ENCODE measurements at places on chromosomes 7 and 10.

GRCh38 chr10:3754727-3755439 lies 30.1 kb downstream of the KLF6 start:
- no peak for DNase-seq

DNA sequence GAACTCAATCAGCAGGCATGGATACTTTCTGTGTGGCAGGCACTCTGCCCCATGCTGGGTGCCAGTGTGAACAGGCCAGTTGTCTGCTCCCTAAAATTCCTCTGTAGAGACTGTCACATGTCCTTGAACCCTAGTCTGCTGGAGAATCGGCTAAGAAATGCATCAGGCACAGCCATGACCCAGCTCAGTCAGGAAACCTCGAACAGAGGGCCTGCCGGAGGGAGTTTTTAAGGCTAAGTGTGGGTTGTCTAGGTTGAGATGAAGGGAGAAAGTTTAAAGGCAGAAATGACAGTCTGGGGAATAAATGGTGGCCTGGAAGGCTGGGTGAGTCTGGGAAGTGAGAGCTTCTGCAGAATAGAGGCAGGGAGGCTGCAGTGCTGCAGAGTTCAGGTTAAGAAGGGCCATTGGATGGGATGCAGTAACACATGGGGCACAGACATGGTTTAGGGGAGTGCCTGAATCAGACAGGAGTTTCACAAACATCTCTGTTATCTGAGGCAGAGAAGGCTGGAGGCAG lies 45.3 kb downstream of the WDFY4 start:
- DNase-seq = no peak

DNA sequence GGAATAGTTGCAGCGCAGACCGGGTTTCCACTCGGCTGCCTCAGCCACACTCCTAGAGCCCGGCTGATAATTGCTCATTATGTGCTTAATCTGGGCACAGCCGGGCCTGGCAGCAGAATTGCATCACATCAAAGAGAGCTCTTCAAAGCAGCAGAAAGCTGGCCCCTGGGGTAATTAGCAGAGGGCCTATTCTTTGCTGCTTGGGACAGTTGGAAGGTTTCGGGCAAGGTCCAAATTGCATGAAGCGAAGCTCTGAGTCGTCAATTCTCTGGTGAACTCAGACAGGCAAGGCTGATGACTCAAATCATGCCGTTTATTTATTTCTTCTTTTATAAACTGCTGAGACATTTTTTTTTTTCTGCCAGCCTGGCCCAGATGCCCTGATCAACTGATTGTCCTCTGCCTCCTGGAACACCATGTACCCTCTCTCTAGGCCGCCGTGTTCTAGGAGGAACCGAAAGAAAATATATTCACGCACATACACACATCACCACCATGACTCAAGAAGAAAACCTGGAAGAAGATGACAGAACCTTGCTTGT lies 242.2 kb downstream of the RAB11FIP2 start:
- DNase-seq = no peak

GRCh38 chr7:155724327-155725005 lies 80.0 kb downstream of the RBM33 start:
- no peak for DNase-seq

DNA sequence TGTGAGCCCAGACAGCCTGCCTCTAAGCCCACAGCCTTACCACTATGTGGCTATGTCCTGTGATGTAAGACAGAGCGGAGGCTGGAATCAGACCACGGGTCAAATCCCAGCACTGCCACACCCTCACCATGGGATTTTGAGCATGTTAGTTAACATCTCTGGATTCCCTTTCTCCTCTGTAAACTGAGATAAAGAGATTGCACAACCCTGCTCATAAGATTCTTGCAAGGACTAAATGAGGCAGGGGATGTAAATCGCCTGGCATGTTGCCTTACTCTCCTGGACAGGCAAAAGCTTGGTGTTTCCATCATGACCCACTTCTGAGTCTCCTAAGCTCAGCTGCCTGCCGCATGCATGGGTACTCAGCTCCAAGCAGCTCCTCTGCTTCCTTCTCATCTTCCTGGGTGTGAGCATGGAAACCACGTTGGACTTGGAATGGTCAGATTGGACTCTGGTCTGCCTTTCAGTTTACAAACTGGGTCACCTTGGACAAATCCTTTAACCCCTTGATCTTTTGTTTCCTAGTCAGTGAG lies 41.3 kb upstream of the MTURN start:
- DNase-seq = no peak
